ENCODE measurements at places on chromosomes 7 and 10. TPM values are rescaled to one million over a fixed set of nuclear protein-coding genes. Genes with fewer than 3 reads are reported as not detected.

ACHE gene
- 0.52 TPM for polyA plus RNA-seq

TFAM gene
- polyA plus RNA-seq = 3.6 TPM

ELN gene
- 25.7 TPM for polyA plus RNA-seq

OR2A5 gene
- not detected for polyA plus RNA-seq

H2AZ2 gene
- 70.0 TPM for polyA plus RNA-seq

ECHS1 gene
- polyA plus RNA-seq = 85.4 TPM

PTF1A gene
- not detected for polyA plus RNA-seq

TMEM270 gene
- polyA plus RNA-seq = not detected

Measured in esophagus (tissue), 2 donors.